Foreskin keratinocyte (primary cell): ENCODE measurements at places on chromosomes 2 and 18. TPM values are rescaled to one million over a fixed set of nuclear protein-coding genes. Genes with fewer than 3 reads are reported as not detected.

GRCh38 chr2:226860087-226860486 lies 24.2 kb downstream of the RHBDD1 start:
- DNase-seq: no peak

- DNase-seq: no peak
These were observed 1.6 kb downstream of the SPRED2 start for GRCh38 chr2:65430603-65431420.

DNA sequence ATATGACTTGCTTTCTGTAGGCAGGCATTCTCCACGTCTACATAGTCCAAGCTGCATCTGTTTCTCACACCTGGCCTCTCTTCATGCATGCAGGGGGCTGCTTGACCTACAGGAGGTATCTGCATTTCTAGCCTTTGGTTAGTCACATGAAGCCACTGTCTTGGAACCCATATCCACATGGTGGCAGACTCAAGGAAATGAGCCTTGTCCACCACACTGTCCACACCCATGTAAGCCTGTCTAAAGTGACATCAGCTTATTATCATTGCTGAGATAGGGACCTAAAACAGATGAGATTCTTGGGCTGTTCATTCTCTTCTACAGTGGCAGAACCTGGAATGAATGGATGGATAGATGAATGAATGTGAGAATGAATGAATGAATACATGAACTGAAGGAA lies 160.4 kb downstream of the DOCK10 start:
- DNase-seq: no peak

GRCh38 chr2:140747665-140748064 lies 1383.2 kb downstream of the LRP1B start:
- no peak for DNase-seq

DNA sequence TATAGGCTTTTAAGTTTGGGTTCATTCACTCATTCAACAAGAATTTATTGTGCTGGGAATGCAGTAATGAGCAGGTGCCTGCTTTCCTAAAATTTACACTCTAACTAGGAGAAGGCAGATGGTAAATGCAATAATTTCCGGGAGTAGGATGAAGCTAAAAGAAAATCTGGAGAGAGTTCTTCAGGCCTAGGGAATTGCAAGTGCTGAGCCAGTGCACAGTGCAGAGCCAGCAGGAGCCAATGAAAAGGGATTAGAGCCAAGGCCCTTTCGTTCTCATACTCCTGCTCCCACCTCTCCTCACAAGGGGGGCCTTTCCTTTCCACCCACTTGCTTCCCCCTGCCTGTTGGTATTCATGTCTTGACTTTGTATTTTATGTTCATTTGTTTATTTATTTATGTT lies 55.1 kb downstream of the CFAP221 start:
- DNase-seq: no peak

DNA sequence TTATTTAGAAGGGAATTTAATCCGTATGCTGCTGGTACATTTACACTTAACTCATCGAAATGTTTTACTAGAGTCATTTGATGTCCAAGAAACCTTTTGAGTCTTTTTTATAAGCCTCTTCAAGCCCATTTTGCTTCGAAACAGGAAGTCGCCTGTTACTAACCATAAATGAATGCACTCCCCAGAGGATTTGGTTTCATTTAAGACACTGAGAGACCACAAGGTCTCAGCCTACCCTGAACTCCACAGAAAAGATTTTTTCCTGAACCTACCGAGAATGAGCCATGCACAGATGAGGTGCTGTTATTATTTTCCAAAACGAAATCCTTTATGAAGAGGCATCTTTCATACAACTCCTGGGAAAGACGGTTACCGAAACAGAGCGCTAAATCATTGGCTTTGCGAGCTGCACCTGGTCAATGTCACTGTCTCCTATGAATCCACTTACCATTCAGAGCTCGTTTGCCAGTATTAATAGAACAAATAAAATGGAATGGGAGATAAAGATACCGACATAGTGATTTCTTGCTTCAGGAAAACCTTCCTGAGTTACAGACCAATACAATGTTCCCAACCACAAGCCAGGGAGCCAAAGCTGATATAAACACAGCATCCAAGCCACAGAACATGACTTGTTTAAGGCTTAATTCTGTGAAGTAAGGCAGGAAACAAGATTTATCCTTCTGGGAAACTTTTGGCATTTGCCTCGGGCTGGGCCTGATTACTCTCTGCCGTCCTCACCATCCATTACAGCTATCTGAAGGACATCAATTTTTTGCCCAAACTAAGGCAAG lies 382.1 kb downstream of the OSR1 start:
- no peak for DNase-seq

DNA sequence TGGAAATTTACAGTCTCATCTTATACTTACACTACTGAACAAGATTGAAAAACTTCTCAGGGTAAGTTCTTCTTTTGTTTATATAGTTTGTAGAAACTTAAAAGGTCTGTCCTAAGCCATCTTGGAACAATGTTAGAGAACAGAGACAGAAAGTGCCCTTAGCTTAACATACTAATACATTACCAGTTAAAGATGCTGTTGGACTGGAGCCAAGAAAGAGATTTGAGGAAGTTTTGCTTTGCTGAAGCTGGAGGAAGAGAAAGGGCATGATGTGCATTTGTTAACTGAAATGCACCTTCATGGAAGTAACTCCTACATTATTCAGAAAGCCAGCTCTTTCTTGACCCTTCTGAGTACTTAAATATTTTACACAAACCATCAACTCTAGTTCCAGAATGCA lies 66.5 kb upstream of the TNFRSF11A start:
- DNase-seq: no peak

GRCh38 chr2:102770506-102770905 lies 8.7 kb downstream of the TMEM182 start:
- no peak for DNase-seq

- DNase-seq: no peak
These were observed 46.8 kb upstream of the PTPRM start for GRCh38 chr18:7520200-7520785.

GRCh38 chr2:222797261-222797660 lies 63.6 kb upstream of the ACSL3 start:
- no peak for DNase-seq

DNA sequence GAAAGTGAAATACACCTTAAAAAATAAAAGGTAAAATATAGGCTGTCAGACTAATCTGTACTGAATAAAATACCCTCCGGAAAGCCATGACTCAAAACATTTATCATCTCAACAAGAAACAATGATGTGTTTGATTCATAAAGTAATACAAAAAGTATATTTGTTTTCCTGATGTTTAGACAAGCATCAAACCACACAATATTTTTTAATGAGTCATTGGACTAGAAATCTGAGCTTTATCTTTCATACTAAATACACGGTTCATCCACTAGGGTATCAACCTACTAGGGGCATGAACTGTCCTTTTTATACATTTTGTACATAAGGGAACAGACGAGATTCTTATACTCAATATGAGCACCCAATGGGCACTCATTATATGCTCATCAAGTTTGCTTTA lies 31.3 kb downstream of the CD226 start:
- peak; percentile 25 for DNase-seq

DNA sequence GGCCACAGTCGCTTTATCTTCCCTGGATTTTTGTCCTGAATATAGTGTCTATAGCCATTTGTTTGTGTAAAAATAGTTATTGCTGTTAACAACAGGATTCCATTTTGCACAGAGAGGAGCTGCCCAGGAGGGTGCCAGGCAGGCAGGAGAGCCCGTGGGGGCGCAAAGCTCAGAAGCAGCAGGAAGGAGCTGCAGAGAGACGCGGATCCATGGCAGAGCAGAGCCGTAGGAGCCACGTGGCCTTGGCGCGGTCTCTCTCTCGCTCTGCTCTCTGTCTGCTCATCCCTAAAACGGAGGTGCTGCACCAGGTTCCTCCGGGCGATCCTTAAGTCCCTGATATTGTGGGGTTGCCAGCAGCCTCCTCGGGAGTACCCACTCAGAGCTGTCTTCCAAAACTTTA lies 185.3 kb upstream of the MYT1L start:
- DNase-seq: no peak

GRCh38 chr18:70390371-70391090 lies 101.7 kb downstream of the SOCS6 start:
- DNase-seq: no peak

DNA sequence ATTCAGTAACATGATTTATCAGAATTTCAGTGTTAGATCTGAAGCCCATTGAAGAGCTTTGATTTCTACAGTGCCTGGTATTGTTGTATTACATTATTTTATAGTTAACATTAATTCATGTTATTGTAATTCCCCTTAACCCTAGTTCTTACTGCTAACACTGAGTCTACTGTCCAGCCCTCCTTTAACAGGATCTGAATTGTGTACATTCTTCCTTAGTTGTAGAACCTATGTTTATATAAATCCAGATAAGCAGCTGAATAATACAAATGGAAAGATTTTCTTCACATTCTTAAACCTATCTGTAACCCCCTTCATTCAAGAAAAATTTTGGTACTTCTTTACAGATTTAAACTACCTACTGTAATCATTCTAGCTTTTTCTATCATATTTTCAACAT lies 14.7 kb downstream of the NDUFAF7 start:
- DNase-seq: no peak

GRCh38 chr2:57920342-57920939 lies 126.2 kb upstream of the VRK2 start:
- DNase-seq: no peak

DNA sequence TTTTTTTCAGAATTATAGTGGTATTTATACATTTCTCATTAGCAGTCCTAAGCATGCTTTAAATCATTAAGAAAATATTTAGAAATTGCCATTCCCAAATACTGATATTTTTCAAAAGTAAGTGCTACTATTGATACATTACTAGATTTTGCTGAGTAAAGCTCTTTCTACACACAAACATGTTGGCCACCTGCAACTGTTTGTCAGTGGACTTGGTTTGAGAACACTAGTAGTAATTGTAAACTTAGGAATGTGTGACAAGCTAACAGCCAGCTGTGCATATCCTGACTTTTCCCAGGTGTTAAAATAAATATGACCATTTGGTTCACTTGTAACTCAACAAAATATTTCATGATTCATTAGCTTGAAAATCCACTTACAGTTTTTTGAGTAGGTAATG lies 103.1 kb downstream of the MSTN start:
- no peak for DNase-seq

GRCh38 chr2:144500563-144500962 lies 19.4 kb downstream of the ZEB2 start:
- DNase-seq: no peak

The TNS1 gene
- polyA plus RNA-seq: 0.69 and 0.78 TPM in 2 replicates

The FBXO41 gene
- 2.6 and 2.7 TPM in 2 replicates for polyA plus RNA-seq

The M1AP gene
- 1.2 and 2.1 TPM in 2 replicates for polyA plus RNA-seq

The MPP4 gene
- polyA plus RNA-seq: 0.31 and 0.56 TPM in 2 replicates

The GPC1 gene
- polyA plus RNA-seq: 109 and 114 TPM in 2 replicates

The PRSS56 gene
- not detected in 2 replicates for polyA plus RNA-seq

The RNF103 gene
- 6.5 and 6.6 TPM in 2 replicates for polyA plus RNA-seq

The CYP1B1 gene
- polyA plus RNA-seq: 0.06 and 0.07 TPM in 2 replicates

The COBLL1 gene
- 2.8 and 4.3 TPM in 2 replicates for polyA plus RNA-seq

The TWSG1 gene
- polyA plus RNA-seq: 14.6 and 18.9 TPM in 2 replicates

The MYO7B gene
- 0.11 TPM in 1 of 2 replicates, not detected in the other for polyA plus RNA-seq
